ENCODE measurements at places on chromosomes 2 and 18. TPM values are rescaled to one million over a fixed set of nuclear protein-coding genes. Genes with fewer than 3 reads are reported as not detected.

- DNase-seq = peak; percentile 28
Observed at GRCh38 chr18:23585007-23585871, 1.1 kb downstream of the NPC1 start.

GRCh38 chr2:120632796-120633646, 102.6 kb upstream of the GLI2 start:
- no peak for DNase-seq

- DNase-seq = peak; percentile 3
Observed at GRCh38 chr2:225464346-225465025, 65.0 kb downstream of the NYAP2 start.

- no peak for DNase-seq
Observed at GRCh38 chr2:95385570-95385984, 16.9 kb upstream of the FAHD2A start.

- no peak for DNase-seq
Observed at GRCh38 chr2:135555311-135555710, 24.0 kb downstream of the R3HDM1 start.

DNA sequence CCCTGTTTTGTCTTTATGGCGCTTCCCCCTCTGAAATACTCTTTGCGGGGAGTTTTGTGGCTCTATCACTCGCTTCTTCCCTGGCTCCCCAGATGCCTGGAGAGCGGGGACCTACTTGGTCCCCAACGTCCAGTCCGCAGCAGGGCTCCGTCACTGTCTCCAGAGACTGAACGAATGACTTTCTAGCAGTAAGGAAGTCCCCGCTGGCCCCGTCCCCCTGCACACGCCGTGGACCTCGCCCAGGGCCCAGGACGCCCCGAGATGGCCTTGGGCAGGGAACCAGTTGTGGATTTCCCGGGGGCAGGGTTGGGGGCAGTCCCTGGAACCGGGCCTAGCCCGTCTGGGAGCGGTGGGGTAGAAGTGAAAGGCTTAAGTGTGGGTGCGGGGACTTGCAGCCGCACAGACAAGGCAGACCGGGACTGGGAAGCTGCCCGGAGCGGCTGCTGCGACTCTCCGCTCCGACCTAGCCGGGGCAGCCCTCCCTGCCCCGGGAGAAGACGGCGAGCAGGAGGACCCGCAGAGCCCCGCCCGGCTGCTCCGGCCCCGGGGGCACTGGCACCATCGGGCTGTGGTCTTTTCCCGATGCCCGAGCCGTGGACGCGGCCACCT, 821 bp upstream of the EPHA4 start:
- DNase-seq = peak; percentile 55

GRCh38 chr2:133316557-133316956, 251.7 kb downstream of the NCKAP5 start:
- no peak for DNase-seq

DNA sequence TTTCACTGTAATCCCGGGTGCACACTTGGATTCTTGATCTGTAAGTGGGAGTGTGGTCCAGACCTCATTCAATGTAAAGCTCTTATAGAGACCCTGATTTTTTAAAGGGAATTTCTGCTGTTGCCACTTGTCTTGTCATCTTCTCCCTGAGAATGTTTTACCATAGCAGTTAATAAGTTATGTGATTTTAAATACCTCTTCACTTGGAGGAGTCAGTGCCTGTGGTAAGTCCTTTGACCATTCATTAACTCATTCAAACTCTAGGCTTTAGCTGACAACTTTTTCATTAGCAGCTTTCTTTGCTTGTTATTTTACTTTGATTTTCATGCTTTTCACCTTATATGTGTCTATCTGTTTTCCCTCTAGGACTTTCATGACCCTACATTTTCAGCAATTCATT, 51.3 kb downstream of the FMNL2 start:
- DNase-seq = no peak

- DNase-seq = no peak
Observed at GRCh38 chr2:127050803-127051115, 56.2 kb downstream of the BIN1 start.

- DNase-seq = no peak
Observed at GRCh38 chr2:102149644-102150455, 7.3 kb downstream of the IL1R1 start.

DNA sequence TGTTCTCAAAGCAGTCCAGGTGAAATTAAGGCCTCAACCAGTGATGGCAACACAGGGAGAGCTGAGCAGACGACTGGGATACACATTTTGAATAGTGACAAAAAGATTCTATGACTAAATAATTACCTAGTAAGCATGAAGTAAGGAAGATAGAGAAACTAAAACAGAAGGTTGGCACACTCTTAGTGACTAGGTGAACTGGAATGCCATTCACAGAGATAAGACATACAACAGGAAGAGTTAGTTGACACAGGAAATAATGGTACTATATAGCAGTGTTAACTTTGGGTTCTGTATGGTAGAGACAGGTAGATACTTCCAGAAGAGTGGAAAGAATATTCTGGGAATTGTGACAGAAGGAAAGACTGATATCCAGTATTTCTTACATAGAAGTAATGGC, 181.8 kb upstream of the NT5C1B start:
- DNase-seq = peak; percentile 27

DNA sequence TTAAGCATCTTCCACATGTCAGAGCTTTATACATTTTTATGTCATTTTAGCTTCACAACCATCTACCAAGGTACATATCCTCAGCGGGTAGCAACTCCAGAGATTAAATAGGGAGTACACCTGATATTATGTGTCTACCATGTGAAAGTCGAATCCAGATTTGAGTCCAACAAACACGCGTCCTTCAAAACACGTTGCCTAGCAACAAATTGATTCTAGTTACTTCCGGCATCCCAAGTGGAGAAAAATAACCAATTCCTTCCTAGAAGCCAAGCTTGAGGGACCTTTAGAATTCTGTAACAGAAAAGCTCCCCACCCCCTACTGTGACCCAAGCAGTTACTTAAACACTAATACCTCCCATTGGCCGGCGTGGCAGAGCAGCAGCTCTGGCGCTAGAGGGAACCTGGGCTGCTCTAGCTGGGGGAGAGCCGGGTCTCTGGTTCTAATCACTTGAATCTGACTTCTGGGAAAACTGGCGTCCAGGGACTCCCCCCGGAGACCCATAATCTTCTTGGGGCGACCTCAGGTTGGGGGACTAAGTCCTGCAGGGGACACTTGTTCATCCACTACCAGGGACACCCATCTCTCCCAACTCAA, at the start of gene ERICH2:
ERICH2 (plus strand) TSS at position 371 of the 598 bp plus-strand sequence. CDS start 304 bp downstream, outside the sequence.
- DNase-seq = peak; percentile 60

DNA sequence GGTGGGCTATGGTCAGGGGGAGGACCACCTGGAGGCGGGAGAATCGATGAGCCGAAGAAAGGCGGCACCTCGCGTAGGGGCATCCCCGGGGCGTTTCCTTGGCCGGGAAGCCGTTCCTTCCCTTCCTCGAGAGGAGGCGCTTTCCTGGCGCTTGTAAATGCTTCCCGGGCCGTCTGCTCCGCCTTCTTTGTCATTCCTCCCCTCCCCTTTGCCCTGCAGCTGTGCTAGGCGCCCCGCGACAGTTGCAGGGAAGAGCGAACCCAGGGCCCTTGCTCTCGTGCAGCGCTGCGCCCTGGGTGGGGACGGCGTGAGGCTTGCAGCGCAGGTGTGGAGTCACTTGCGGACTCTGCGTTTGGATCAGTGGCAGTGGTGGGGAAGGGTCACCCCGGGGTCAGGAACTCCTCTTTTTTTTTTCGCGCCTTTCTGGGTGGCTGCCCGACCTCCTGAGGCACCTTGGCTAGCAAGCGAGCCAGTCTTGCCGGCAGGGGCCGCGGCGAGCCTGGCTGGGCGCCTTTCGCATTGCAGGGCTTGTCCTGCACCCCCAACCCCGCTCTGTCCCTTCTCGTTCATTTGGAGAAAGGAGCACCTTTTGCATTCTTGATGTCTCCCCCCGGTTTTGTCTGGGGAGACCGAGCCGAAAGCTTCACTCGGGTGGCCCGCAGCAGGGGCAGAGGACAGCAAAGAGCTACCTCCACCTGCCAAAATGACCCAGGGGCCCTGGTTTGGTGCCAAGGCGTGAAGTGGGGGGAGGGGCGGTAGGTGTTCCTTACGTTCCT, 858 bp downstream of the KCNS3 start:
- DNase-seq = peak; percentile 82

- DNase-seq = no peak
Observed at GRCh38 chr18:8368512-8369217, 240.6 kb upstream of the RAB12 start.

GRCh38 chr18:55886886-55887285, 298.9 kb upstream of the TCF4 start:
- no peak for DNase-seq

GRCh38 chr18:10124967-10125366, 211.2 kb downstream of the VAPA start:
- no peak for DNase-seq

DNA sequence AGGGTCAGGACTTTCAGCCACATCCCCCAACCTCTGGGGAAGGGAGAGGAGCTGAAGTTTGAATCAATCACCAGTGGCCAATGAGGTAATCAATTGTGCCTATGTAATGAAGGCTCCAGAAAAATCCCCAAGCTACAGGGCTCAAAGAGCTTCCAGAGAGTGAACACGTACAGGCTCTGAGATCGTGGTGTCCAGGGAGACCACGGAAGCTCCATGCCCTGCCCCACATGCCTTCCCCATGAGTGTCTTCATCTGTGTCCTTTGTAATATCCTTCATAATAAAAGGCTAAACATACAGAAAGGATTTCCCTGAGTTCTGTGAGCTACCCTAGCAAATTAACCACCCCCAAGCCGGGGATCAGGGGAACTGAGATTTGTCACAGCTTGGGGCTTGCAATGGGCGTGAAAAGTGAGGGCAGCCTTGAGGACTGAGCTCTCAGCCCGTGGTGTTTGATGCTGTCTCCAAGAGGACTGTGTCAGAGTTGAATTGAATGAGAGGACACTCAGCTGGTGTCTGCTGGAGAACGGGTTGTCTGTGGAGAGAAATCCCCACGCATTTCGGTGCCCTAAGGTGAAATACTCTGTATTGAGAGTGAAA, 25.5 kb upstream of the TUBB6 start:
- peak; percentile 67 for DNase-seq

DNA sequence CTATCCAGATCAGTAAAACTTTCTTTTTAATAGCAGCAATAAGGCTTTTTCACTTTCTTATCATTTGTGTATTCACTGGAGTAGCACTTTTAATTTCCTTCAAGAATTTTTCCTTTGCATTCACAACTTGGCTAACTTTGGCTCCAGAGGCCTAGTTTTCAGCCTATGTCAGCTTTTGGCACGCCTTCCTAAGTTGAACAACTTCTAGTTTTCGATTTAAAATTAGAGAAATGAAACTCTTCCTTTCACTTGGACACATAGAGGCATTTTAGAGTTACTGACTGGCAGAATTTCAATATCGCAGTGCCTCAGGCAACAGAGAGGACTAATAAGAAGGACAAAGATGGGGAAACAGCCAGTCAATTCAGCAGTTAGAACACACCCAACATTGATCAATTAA, 577.4 kb downstream of the DSC3 start:
- DNase-seq = no peak

DNA sequence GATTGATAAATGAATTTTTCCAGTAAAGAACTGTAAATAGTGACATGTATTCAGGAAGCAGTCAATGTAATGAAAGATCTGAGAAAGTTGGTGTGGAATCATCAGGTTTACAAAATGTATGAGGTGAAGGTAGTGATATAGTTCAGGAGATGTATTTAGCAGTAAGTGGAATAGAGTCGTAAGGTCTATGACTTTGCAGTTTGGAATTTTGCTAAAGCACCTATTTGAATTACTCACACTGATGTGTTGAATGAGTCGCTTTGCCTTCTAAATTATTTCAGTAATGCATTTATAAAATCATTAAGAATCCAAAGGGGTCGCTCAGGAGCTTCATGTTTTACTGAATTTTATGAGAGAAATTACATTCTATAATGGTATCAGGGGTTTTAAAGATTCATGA, 713.7 kb downstream of the DSC3 start:
- no peak for DNase-seq

- no peak for DNase-seq
Observed at GRCh38 chr2:145304501-145304900, 784.6 kb upstream of the ZEB2 start.

GRCh38 chr18:49610022-49610445, 48.2 kb downstream of the LIPG start:
- DNase-seq = no peak

GRCh38 chr2:169031202-169031601, at the start of gene ABCB11:
Gene ABCB11 (minus strand): TSS chr2:169031324. CDS start chr2:169018125, 13,199 bp downstream.
- no peak for DNase-seq

- no peak for DNase-seq
Observed at GRCh38 chr18:9069601-9070000, 32.9 kb upstream of the NDUFV2 start.

- peak; percentile 86 for DNase-seq
Observed at GRCh38 chr2:69798909-69799526, 30.4 kb upstream of the GMCL1 start.

DNA sequence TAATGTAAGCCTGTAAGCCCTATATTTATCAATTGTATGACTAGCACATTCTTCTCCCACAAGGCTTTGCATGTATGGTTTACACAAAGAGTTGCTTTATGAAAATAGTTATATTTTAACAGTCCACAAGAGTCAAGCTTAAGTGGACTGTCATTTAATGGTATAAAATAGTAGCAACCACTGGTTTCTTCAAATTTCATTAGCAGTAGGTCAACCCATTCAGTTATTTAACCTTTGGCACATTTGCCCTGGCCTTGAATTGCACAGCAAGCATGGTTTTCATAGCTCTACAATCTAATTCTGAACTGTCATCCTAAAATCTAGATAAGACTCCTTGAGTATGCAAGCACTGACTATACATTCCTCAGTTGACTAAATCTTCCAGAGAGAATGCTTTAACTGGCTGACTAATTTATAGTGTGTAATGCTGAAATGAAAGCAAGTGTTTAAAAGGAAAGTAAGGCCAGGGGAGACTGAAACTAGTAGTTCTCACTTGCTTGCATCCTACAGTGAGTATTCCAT, 1.8 kb downstream of the DPP4 start:
- DNase-seq = no peak

GRCh38 chr18:27017901-27018500, 152.5 kb upstream of the AQP4 start:
- DNase-seq = no peak

IL36G gene
- total RNA-seq = 0.80 TPM

MAPRE2 gene
- 14.6 TPM for total RNA-seq

MAP3K20 gene
- 27.7 TPM for total RNA-seq

FAM110C gene
- 0.57 TPM for total RNA-seq

OR6B2 gene
- total RNA-seq = not detected

WDR75 gene
- 92.4 TPM for total RNA-seq

SPEG gene
- total RNA-seq = 4.9 TPM

ASB18 gene
- not detected for total RNA-seq

LRRTM4 gene
- 0.29 TPM for total RNA-seq

ABCA12 gene
- total RNA-seq = not detected

RAB27B gene
- 1.1 TPM for total RNA-seq

CPO gene
- not detected for total RNA-seq

PTCD3 gene
- total RNA-seq = 65.7 TPM

FAM228B gene
- total RNA-seq = 3.7 TPM

TBR1 gene
- not detected for total RNA-seq

LINC00305 gene
- not detected for total RNA-seq

CYTIP gene
- total RNA-seq = 5.9 TPM

All from Daoy (cell line).